Mesothelial cell of epicardium (in vitro differentiated cells): ENCODE measurements at places on chromosomes 6 and 20. TPM values are rescaled to one million over a fixed set of nuclear protein-coding genes. Genes with fewer than 3 reads are reported as not detected.

DNA sequence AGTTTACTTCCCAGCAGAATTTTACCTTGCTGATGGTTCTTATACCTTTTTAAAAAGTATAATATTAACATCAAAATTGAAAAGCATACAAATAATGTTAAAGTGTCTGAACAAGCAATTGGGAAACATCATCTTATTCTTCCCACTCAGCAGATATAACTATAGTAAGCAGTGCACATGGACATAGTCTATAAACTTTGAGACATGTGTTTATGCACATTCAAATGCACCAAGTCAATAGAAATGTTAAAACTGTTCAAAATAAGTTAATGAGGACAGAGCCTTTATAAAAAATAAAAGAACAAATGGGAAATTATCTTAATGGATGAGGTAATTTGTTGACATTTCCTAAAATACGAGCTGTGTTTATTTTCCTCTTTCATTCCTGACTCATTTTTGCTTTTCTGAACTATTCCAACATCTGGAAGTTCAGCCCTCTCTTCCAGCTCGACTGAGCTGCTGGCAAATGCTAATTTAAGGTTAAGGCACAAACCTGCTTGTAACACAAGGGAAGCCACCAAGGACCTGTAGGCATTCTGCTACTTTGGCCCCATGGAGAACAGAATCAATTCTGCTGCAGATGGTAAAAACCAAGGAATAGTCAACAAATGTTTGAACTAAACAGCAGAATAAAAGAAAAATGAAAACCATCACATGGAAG lies 110.3 kb upstream of the MAP3K4 start:
- H3K27me3 ChIP-seq: no peaks in the 10 kb centered on the region
- peaks cover 27% of the 10 kb centered on the region for H3K4me1 ChIP-seq
- H3K27ac ChIP-seq: no peak overlapping the region
- H3K36me3 ChIP-seq: peaks cover under 1% of the 10 kb centered on the region
- H3K4me3 ChIP-seq: no peak overlapping the region

- DNase-seq: no peak
- H3K27me3 ChIP-seq: no peaks in the 10 kb centered on the region
- H3K27ac ChIP-seq: no peak overlapping the region
Observed at GRCh38 chr6:53067849-53068361, 2.7 kb downstream of the FBXO9 start.

DNA sequence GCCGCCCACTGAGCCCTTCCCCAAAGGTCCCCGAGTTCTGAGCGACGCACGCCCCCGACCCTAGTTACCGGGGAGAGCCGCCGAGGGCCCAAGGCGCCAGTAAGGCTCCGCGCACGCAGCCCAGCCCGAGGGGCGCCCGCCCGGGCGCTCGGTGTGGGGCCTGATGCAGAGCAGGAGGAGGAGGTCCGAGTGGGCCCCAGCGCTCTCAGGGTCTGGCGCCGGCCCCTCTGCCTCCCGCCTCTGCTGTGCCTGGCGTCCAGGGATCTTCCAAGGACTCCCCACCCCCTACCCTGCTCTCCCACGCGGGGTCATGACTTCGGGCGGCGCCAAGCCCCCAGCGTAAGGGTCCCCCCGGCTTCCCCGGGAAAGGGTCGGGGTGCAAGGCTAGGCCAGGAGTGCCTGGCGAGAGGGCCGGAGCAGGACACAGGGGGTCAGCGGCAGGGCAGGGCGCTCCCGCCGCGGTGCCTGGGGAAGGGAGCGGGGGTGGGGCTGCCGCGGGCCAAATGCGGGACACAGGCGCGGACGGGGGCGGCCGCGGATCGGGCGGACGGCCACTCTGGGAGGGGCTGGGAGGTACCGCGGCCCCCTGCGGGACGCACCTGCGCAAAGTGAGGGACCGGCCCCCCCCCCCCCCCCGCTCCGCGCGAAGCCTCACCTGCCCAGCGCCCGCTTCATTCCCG lies 637 bp downstream of the ABHD12 start:
- H3K4me3 ChIP-seq: peak overlapping the region; percentile 80
- peaks cover 12% of the 10 kb centered on the region for H3K4me1 ChIP-seq
- H3K27me3 ChIP-seq: no peaks in the 10 kb centered on the region
- peak; percentile 25 for DNase-seq

- DNase-seq: no peak
- peaks cover 53% of the 10 kb centered on the region for H3K4me1 ChIP-seq
- H3K27ac ChIP-seq: peak overlapping the region; percentile 71
Observed at GRCh38 chr6:156791320-156791850, 14.2 kb downstream of the ARID1B start.

- no peak overlapping the region for H3K4me3 ChIP-seq
- DNase-seq: no peak
- no peaks in the 10 kb centered on the region for H3K36me3 ChIP-seq
- no peaks in the 10 kb centered on the region for H3K27me3 ChIP-seq
Observed at GRCh38 chr20:50438986-50439407, 71.2 kb upstream of the PTPN1 start.

DNA sequence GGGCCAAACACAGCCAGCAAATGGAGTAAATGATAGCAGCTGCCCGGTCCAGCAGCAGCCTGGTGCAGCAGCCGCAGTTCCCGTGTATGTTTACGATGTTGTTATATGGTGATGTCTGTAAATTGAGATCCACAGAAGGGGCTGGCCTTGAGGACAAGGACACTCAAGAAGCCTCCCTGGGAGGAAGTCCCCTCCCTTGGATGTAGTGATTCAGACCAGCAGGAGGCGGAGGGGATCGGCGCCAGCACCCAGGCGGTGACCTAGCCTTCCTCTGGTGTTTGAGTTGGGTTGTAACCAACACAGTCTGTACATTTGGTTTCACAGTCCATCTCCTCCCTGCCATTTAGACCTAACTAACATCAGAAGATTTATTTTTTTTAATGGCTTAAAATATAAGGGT lies 187.8 kb downstream of the SYNDIG1 start:
- peaks cover 2% of the 10 kb centered on the region for H3K27me3 ChIP-seq
- DNase-seq: no peak
- no peak overlapping the region for H3K4me3 ChIP-seq
- no peaks in the 10 kb centered on the region for H3K36me3 ChIP-seq
- H3K4me1 ChIP-seq: no peaks in the 10 kb centered on the region
- H3K27ac ChIP-seq: no peak overlapping the region

Gene MUCL3
- not detected in 3 replicates for total RNA-seq

Gene PRPH2
- total RNA-seq: 0.11 to 0.16 TPM (median 0.11 TPM) in 3 replicates

Gene SIRPD
- total RNA-seq: not detected in 3 replicates

Gene SYCP2L
- total RNA-seq: 16.6 to 20.1 TPM (median 19.9 TPM) in 3 replicates

Gene PEX7
- total RNA-seq: 6.8 to 8.3 TPM (median 7.8 TPM) in 3 replicates

Gene MYB
- total RNA-seq: 1.6 to 2.4 TPM (median 2.0 TPM) in 3 replicates

Gene PTK6
- 0.11 to 0.18 TPM in 2 of 3 replicates, not detected in the other for total RNA-seq

Gene SNAI1
- total RNA-seq: 8.5 to 9.7 TPM (median 8.9 TPM) in 3 replicates
